ENCODE measurements at places on chromosomes 4 and X. TPM values are rescaled to one million over a fixed set of nuclear protein-coding genes. Genes with fewer than 3 reads are reported as not detected.

DNA sequence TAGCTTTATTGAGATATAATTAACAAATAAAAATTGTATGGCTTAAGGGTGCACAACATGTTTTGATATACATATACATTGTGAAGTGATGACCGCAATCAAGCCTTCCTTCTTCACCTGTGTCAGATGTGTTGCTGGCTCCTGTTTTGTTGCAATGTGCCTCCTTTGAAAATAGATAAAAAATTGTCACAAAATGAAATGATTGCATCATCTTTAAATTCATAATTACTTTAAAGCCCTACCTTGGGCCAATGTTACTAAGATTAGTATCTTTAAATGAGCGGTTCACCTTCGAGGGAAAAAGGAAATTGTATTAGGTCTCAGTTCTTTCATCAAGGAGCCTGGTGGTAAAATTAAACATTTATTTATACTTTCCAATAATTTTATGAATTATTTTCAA lies 77.3 kb downstream of the GPRIN3 start:
- DNase-seq, result no peak

DNA sequence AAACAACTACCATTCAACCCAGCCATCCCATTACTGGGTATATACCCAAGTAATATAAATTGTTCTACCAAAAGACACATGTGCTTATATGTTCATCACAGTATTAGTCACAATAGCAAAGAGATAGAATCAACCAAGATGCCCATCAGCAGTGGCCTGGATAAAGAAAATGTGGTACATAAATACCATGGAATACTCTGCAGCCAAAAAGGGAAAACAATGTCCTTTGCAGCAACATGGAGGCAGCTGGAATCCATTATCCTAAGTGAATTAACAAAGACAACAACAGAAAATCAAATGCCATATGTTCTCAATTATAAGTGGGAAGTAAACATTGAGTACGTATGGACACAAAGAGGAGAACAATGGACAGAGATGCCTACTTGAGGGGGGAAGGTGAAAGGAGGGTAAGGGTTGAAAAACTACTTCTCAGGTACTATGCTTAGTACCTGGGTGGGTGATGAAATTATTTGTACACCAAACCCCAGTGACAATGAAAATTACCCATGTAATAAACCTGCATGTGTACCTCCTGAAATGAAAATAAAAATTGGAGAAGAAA lies 632.1 kb upstream of the AADAT start:
- DNase-seq, result no peak

- DNase-seq, result peak; percentile 23
These were observed 578 bp downstream of the CHIC2 start for GRCh38 chr4:54063737-54064316.

The SULT1E1 gene
- 409 TPM for polyA plus RNA-seq
